IMR-90 (cell line): ENCODE measurements at places on chromosomes 4 and X. TPM values are rescaled to one million over a fixed set of nuclear protein-coding genes. Genes with fewer than 3 reads are reported as not detected.

GRCh38 chrX:101257448-101258258, 33.5 kb downstream of the TAF7L start:
- DNase-seq: peak; percentile 76

DNA sequence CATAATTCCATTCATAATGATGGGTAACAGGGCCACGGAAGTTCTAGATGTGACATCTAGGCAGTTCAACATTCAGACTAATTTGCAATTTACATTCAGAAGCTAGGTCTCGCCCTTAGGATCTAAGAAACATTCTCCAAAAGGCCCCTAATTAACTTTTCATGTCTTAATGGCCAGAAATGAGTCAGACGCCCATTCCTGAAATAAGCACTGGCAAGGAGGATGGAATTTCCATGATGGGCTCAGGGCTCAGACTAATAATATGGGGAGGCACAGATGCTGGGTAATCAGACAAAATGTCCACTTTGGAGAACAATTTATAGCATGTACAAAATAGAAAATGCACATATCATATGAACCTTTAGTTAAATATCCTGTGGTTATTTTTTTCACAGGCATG, 102.8 kb upstream of the RPS6KA3 start:
- DNase-seq: no peak

GRCh38 chrX:100685284-100685996, 41.4 kb downstream of the SRPX2 start:
- DNase-seq: peak; percentile 75

DNA sequence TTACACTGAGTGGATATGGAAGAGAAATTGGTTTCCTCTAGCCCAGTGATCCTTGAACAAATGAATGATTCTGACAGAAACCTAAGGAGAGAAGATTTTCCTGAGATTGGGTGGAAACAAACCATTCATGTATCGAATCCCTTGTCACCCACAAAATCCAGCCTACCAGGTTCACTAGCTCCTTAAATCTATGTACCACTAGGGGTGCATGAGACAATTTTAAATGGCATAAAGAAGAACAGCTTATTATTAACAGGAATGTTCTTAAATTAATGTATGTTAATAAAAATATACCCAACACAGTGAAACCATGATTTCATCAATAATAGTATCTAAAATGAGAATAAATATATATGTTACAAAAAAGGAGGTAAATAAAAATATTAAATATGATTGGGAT, 118.4 kb upstream of the LNX1 start:
- no peak for DNase-seq

DNA sequence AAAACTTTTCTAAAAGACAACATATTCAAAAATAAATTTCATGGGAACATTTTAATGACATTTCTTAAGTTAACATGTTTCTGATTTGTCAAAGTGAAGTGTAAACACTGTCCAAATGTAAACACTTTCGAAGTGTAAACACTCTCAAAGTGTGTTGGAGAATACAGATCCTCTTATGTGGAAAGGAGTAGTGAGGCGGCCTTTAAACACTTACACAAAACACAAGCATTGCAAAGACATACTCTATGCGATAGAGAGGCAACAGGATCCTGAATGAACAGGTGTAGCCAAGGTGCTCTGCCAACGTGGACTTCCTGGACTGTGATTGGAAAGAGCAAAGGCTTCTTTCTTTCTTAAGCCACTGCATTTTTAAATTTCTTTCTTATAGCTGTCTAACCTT, 62.7 kb upstream of the PGM2 start:
- no peak for DNase-seq

DNA sequence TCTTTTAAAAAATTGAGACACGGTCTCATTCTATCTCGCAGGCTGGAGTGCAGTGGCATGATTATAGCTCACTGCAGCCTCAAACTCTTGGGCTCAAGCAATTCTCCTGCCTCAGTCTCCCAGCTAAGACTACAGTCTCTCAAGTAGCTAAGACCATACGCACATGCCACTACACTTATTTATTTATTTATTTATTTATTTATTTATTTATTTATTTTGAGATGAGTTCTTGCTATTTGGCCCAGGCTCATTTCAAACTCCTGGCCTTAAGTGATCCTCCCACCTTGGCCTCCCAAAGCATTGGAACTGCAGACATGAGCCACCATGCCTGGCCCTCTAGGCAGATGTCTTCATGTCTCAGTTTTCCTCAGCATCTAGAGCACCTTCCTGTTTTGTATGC, 482.2 kb downstream of the CFAP47 start:
- no peak for DNase-seq

GRCh38 chr4:2842687-2843262, 869 bp upstream of the ADD1 start:
- DNase-seq: no peak

DNA sequence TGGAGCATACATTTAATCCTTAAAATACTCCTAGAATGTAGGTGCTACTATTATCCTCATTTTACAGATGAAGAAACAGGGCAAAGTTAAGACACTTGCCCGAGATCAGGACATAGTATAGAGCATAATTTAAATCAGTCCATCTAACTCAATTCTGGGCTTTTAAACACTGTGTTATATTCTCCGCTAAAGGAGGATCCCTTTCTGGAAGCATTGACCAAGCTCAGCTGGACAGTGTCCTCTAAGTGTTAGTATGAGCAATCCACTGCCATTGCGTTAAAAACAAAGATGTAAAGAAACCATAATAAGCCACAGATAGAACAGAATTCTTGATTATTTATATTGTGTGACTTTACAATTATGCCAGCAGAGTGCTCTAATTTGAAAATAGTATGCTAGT, 207.0 kb downstream of the ARHGAP24 start:
- DNase-seq: no peak

GRCh38 chrX:37825215-37825842, 22.0 kb downstream of the DYNLT3 start:
- peak; percentile 38 for DNase-seq

DNA sequence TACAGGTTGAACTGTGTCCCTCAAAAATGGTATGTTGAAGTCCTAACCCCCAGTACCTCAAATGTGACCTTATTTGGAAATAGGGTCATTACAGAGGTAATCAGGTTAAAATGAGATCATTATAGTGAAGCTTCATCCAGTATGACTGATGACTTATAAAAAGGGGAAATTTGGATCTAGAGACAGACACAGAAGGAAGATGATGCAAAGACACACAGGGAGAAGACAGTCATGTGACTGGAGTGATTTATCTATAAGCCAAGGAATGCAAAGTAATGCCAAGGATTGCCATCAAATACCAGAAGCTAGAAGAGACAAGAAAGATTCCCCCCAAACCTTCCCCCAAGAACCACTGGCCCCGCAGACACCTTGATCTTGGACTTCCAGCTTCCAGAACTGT, 155.2 kb downstream of the RBMX2 start:
- no peak for DNase-seq

- peak; percentile 68 for DNase-seq
These were observed 18.9 kb downstream of the TMPRSS11E start for GRCh38 chr4:68466185-68466584.

DNA sequence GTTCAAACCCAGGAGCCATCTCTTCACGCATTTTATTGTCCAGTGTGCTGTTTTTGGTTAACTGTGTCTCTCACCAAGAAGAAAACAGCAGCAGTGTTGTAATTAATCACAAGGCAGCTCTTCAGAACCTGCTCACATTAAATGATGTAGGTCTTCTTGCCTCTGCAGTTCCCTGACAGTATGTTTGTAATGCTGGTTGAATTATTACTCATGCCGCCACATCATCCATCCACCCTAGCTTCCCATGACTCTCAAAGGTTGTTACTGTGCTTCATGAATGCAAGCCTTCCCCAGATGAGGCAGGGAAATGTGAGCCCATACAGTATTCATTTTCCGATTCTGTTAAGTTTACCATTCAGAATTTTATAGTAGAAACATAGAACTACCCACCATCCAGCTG, 17.4 kb downstream of the TLR10 start:
- peak; percentile 80 for DNase-seq

- peak; percentile 84 for DNase-seq
These were observed 58.1 kb upstream of the PARM1 start for GRCh38 chr4:74874753-74875367.

DNA sequence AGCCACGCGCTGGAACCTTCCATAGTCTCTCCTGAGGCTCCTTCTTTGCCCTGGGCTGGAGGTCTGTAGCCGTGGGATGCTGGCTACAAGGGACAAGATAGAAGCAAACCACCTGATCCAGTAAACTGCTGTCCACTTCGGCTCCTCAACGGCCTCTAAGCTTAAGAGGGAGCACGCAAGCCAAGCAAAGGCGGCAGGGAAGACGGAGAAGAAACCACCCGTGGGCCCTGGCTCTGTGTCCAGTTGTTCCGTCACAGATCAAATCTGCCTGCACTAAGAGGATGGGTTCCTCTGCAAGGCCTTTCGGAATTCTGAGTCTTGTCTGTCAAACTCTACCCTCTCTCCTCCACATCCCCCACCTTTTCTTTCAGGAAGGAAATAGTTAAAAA, 401 bp upstream of the EDNRA start:
- no peak for DNase-seq

Gene AFM
- not detected in 2 replicates for total RNA-seq

Gene TBC1D8B
- 10.4 and 14.4 TPM in 2 replicates for total RNA-seq

Gene SLC16A2
- total RNA-seq: 5.3 and 6.1 TPM in 2 replicates

Gene ASB9
- 0.28 and 0.36 TPM in 2 replicates for total RNA-seq

Gene IL2
- not detected in 2 replicates for total RNA-seq

Gene GLUD2
- total RNA-seq: 1.4 and 1.6 TPM in 2 replicates
